ENCODE measurements at places on chromosomes 3 and 15.

GRCh38 chr3:144746631-144747030 is 775.0 kb downstream of the DIPK2A start:
- no peak for DNase-seq

GRCh38 chr3:124985349-124985748 is 50.8 kb upstream of the MUC13 start:
- no peak for DNase-seq

DNA sequence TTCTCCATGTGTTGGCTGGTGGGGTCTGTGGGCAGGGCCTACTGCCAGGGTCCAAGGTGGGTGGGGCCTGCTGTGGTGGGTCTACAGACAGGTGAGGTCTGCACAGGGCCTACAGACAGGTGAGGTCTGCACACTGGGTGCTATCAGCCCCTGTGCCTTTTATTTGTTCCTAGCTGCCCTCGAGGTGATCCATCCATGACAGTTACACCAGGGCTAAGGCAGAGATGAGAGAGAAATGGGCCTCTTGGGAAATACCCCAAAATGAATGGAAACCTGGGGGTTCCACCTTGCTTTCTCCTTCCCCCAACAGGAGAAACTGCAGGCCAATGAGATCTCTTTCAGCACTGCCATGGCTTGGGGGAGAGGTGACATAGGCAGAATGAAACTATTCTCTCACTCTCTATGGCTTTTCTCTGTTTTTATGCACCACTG is 36.4 kb downstream of the CFAP100 start:
- no peak for DNase-seq

DNA sequence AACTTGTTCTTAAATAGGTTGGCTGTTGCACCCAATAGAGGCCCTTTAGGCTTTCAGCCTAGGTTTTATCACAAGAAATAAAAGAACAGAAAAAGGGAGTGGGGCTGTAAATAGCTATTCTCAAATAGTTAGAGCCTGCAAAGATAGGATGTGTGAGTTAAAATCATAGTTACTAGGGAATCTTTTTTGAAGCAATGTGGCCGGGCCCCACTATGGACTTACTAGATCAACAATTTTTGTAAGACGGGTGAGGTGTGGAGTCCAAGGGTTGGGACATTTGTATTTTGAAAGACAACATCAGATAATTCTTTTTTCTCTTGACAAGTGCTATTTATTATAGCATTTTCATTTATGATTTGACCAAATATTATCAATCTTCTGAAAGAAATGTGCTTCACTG is 5.8 kb downstream of the NECTIN3 start:
- no peak for DNase-seq

- no peak for DNase-seq
Observed at GRCh38 chr3:11120091-11120805, 34.0 kb upstream of the HRH1 start.

DNA sequence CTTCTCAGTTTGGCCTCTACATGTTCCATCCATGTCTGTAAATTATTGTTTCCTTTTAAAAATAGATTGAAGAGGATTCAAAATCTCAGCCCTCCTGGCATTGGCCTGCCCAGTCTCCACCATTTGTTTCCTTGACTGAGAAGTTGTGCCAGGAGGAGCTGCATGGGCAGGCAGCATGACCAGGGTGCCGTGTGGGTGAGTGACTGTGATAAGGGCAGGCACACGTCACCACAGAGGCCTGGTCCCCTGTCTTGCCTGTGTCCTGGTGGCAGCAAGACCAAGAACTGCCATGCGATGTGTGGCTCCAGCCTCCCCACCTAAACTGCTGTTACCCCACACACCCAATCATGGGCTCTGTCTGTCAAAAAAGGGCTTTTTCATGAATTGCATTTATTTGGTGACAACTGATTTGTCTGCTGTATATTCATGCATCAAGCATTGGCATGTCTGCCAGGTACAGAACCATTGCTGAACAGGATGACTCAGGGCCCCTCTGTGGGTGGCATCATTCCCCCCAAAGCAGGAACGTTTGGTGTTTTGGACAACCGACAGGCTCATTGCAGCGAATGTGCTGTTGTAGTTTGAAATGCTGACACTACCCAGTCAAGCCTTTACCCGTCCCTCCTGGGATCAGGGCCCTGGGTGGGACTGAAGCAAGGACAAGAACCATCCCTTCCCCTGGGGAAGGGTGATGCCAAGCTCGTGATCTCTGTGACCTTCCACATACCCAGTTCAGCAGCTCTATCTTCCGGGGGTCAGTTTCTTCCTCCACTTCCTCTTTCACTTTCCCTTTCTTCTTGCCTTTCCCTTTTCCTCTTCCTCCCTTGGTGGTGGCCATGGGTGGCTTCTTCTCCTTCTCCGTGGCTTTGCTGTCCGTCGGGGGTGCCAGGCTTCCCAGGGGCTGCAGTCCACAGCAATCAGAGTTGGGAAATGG is 51.6 kb downstream of the TRPM1 start:
- no peak for DNase-seq

DNA sequence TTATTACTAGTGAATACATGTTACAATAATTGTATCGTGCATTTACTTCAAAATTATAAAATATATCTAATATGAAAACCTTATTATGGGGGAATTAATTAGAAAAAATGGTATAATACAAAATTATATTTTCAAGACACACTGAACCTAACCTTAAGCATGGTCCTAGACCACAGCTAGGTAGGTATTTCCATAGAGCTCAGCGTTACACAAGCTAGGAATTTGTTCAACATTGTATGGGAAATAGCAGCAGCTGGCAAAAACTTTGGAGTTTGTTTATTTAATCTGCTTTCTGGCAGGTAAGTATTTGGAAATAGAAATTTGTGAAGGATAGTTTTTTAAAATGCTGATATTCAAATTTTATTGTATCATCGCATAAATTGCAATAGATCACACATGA is 52.9 kb downstream of the BCHE start:
- no peak for DNase-seq

GRCh38 chr3:110533089-110533488 is 538.5 kb upstream of the NECTIN3 start:
- no peak for DNase-seq

GRCh38 chr3:46672349-46672695 is 21.2 kb downstream of the ALS2CL start:
- DNase-seq = no peak
